Cerebellar nuclear complex (tissue), 1 donor: ENCODE measurements at places on chromosomes 1 and 21.

- no peak for DNase-seq
Observed at GRCh38 chr1:47137198-47137597, at the start of gene CYP4A22. TSS of gene CYP4A22 (plus strand) at chr1:47137441. CDS start at chr1:47137486, 45 bp downstream.

DNA sequence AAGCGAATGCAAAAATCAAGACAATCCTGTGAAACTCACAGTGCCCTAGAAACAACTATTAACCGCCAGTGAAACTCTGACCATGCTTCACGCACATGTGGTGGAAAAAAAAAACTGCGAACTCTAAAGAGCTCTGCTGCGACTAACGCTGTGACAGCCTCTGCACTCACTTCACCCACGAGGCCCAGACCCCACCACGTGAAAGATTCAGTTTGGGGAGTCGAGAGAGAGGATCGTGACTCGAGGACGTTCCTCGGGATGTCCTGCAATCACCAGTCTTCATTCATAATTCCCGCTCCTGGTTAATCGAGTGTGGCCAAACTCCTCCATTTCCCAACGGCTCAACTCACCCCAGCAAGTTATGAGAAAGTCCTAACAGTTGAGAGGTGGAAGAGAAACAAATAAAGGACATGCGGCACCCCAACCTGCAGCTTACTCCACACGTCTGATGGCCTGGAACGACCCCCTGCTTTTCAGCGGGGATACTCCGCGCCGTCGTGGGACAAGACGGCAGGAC lies 1.1 kb downstream of the SERBP1 start:
- no peak for DNase-seq

- DNase-seq, result no peak
Observed at GRCh38 chr1:37947364-37947763, 511 bp upstream of the INPP5B start.

DNA sequence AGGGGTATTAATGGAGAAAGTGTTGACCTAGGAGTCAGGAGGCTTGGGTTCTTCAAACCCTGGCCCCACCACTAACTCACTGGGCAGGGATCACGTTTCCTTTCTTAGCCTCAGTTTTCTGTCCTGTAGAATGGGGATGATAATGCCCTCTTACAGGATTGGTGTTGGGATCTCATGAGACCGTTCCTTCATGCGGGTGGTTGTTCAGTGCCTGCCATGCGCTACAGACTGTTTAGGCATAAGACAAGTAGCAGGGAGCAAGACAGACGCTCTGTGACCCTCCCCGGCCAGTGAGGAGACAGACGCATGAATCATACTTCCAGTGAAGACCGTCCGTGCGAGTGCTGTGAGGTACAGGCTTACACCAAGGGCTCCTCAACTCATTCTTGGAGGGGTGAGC lies 81.7 kb downstream of the MAN1C1 start:
- DNase-seq, result no peak

DNA sequence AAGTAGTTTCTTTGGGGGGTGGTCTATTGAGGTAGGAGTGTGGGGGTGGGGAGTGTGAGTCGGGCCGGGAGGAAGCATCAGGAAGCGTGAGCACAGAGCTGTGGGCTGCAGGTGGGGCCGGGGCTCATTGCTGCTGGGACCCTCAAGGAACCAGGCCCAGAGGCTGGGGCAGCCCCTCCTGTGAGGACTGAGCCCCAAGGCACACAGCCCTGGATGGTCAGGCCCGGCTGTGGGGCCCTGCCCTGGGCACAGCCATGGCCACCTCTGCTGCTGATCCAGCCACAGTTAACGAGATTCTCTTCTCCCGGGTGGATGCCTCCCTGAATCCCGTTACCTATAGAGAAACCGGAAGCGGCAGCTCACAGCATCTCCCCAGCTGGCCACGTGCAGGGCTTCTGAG lies 22.9 kb upstream of the SUMO3 start:
- no peak for DNase-seq
